Left lobe of liver (tissue), 2 donors: ENCODE measurements at places on chromosomes 7 and 10. TPM values are rescaled to one million over a fixed set of nuclear protein-coding genes. Genes with fewer than 3 reads are reported as not detected.
A peak's percentile ranks its signal among the peaks of the same experiment; 100 is the strongest.

- no peak for DNase-seq
Measured at GRCh38 chr10:104449391-104449790, 95.8 kb downstream of the CFAP58 start.

DNA sequence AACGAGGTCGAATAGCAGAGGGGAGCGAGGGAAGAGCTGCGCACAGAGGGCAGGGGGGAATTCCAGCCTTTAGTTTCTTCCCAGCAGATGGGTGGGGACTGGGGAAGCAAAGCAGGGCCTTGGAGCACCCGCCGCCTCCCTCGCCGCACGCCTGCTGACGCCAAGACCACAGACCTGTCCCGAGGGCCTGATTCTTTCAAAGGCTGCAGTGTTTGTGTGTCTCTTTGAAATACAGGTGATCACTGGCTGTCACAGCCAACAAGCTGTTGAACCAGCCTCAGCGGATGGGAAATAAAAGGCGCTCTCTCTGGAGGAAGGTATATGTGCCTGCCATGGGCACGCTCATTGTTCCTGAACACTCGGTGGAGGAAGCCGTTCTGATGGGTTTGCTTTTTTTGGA, 119.3 kb downstream of the FAM53B start:
- no peak for DNase-seq

DNA sequence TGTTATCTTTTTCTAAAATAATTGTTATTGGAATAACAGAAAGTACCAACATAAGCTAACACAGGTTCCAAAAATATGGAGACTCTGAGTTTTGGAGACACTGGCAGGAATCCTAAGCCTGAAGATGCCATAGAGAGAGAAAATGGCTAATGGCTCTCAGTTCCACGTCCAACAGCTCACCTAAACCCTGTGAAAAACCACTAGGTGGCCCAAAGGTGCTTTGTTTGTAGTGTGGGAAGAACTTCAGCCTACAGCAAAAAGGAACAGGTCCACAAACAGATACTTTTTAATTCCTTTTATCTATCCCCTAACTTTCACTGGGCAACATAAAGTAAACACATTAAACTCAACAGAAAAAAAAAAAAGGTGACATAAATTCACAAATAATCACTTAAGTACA, 272.3 kb downstream of the SEMA3D start:
- no peak for DNase-seq

GRCh38 chr7:79308192-79308591, 145.3 kb downstream of the MAGI2 start:
- DNase-seq, result peak; percentile 89

DNA sequence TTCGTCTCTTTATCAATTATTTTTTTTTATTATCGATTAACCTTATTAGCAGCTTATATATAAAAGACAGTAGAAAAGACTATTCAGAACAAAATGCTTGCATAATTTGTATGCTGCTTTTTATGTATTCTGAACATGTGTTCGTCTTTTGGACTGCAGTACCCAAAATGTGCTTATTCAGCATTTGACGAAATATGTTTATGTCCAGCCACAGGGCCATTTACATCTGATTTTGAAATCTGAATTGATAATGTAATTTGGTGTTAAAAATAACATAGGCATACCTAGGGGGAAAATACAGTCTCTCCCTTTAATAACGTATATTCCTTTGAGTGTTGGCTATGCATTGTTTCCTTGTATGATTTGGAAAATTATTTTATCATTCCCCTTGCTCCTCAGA, 386.0 kb downstream of the EXOC4 start:
- DNase-seq, result no peak

- DNase-seq, result no peak
Measured at GRCh38 chr10:18264466-18265050, 124.3 kb downstream of the CACNB2 start.

DNA sequence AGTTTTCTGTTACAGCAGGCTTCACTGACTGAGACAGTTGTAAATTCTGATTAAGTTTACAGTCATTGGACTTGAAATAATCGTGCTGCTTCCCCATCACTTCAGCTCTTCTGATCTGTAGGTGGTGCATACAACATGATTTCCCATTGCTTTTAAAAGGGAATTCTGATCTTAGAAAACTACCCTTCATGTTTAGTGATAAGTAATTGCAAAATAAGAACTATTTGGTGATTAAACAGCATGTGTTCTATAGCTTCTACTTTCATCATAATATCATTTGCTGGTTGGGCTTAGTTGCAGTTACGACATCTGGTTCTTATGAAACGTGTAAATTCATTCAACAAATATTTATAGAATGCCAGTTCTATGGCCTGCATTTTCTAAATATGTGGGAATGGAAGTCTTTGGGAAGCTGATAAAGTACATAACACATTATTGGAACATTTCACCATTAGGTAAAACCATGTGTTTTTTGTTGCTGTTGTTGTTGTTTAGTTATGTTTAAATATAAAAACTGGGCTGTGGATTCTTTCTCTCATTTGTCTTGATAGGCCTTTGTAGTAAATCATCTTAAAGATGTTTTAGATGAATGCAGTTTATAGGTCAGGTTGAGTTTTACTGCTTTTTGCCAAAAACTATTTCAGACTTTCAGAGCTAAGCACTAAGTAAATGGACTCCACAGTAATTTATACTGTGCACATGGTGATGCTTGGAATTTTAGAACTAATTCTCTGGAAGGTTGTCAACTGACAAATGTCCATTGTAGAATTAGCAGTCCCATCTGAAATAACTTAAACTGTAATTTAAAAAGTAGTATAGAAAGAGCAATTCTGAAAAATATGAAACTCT, 13.1 kb downstream of the GNAI1 start:
- DNase-seq, result no peak

DNA sequence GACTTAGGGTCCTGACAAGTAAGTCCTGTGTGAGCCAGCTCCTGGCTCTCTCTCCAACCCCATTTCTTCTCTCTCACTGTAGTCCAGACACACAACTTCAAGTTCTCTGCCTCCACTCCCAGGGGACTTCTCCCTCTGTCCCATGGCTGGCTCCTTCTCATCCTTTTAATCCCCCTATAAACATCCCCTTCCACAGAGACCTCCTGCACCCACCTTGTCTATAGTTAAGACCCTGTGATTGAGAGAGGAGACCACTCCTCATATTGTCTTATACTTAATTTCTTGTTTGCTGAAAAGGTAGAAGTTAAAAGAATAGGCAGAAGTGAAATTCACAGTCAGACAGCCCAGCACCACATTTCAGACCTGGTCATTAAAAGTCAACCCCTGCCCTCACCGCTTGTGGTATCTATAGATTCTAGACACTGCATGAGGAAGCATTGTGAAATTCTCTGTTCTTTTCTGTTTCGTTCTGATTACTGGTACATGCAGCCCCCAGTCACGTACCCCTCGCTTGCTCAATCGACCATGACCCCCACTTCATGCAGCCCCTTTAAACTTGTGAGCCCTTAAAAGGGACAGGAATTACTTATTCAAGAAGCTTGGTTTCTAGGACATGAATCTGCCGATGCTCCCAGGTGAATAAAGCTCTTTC, 125.6 kb upstream of the FRMD4A start:
- DNase-seq, result no peak

GRCh38 chr7:127415060-127415742, 22.7 kb upstream of the ZNF800 start:
- no peak for DNase-seq

PILRA gene
- total RNA-seq, result 1.4 TPM

NMT2 gene
- 19.4 TPM for total RNA-seq

TMEM270 gene
- not detected for total RNA-seq

CRYGN gene
- not detected for total RNA-seq

TAS2R16 gene
- not detected for total RNA-seq

UNCX gene
- not detected for total RNA-seq

LRRN3 gene
- total RNA-seq, result 0.48 TPM
